WERI-Rb-1 (cell line): ENCODE measurements at places on chromosomes 1 and 21.

GRCh38 chr21:41727784-41728763 lies 38.8 kb downstream of the RIPK4 start:
- DNase-seq, result no peak

GRCh38 chr1:181583598-181583997 lies 100.3 kb downstream of the CACNA1E start:
- DNase-seq, result no peak

- DNase-seq, result no peak
Observed at GRCh38 chr21:37762606-37763005, 153.7 kb downstream of the KCNJ6 start.

DNA sequence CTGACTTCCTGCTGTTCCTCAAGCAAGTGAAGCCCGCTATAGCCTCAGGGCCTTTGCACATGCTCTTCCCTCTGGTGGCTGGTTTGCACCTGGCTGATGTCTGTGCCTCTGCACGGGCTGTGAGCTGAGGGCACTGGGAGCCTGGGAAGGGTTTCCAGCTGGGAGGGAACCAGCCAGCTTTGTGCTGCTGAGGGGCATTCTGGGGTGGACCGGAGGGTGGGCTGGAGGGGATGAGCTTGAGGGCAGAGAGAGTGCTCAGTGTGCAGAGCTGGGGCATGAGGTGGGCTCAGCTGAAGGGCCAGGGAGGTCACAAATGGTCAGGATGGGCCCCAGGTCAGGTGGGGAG lies 305.7 kb downstream of the MATN1 start:
- DNase-seq, result no peak

DNA sequence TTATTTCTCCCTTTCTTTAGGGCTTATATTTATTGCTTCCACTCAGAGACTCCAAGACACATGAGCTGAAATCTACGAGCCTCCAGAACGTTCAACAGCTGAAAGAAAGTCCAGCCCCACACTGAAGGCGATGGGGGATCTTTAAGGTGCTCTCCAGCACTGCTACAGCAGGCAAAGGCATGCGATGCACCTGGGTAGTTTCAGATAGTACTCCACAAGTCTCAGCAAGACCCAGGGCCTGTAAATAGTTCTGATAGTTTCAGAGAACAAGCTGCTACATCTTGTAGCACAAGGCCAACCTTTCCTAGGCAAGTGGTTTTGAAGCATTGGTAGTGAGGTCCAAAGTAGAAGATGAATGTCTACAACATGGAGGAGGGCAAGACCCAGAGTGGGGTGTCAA lies 2.2 kb upstream of the HSD3B1 start:
- DNase-seq, result no peak

GRCh38 chr1:218588540-218589172 lies 243.5 kb downstream of the TGFB2 start:
- no peak for DNase-seq

- DNase-seq, result no peak
Observed at GRCh38 chr1:90414201-90414600, 302.9 kb downstream of the BARHL2 start.

DNA sequence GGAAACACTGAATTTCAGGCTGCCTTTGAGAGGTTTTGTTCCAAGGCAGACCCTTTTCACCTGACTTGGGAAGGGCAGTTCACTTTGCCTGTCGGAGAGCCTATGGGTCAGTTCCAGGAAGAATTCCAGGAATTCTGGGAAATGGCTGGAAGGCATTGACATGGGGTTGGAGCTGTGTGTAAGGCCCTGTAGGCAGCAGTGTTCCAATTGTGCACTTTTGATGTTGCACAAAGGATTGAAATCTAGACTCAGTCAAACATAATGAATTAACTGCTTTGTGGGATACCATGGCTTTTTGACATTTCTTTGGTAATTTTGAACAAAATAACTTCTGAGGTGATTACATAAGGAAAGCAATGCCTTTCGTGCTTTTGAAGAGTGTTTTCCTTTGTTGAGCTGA lies 184.6 kb downstream of the SDCCAG8 start:
- DNase-seq, result no peak

DNA sequence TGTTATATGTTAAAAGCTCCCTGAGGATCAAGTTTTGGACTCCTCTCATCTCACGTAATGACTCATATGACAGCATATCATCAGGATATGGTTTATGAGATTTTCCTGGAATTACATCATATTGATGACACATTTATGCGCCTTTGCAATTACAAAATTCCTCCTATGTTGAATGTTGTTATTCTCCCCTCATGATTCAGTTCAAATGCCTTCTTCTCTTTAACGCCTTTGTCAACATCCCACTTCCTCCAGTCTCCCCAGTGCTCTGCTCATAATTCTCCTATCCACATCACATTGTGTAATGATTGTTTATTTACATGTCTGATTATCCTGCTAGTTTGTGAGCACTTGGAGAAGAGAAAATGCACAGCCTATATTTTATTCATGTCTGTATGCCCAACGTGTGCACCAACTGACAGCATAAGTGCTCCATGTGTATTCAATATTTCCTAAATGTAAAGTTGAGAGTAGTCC lies 80.9 kb upstream of the BACH1 start:
- DNase-seq, result no peak

DNA sequence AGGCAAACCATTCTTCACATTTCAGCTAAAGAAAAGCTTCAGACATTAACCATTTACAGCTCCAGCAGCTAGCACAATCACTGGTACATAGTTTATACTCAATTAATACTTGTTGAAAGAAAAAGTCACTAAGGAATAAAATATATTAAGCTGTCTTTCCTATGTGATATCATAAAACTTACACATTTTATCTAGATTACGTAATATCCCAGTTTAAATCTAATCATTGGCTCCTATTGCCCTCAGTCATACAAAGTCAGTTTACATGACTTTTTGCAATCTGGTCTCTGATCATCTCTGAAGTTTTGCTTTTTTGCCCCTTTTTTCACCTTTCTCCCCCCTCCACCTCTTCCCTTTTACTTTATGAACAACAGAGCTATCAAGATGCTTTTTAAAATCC lies 8.5 kb upstream of the PRRC2C start:
- no peak for DNase-seq

DNA sequence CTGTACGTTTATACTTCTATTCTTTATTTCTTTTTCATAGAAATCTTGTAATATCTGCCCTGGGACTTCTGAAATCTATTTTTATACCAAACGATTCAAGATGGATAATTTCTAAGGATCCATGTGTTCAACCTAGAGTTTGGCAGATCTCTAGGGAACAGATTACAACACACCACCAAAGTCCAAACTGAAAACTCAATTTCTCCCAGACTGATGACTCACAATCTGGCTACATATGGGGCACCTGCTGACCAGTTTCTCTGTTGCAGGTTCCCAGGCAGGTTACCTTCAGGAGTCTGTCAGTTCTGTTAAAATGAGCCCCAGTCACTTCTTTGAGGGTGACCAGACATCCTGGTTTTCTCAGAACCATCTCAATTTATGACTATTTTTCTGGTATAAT lies 439.4 kb downstream of the GPATCH2 start:
- DNase-seq, result no peak

DNA sequence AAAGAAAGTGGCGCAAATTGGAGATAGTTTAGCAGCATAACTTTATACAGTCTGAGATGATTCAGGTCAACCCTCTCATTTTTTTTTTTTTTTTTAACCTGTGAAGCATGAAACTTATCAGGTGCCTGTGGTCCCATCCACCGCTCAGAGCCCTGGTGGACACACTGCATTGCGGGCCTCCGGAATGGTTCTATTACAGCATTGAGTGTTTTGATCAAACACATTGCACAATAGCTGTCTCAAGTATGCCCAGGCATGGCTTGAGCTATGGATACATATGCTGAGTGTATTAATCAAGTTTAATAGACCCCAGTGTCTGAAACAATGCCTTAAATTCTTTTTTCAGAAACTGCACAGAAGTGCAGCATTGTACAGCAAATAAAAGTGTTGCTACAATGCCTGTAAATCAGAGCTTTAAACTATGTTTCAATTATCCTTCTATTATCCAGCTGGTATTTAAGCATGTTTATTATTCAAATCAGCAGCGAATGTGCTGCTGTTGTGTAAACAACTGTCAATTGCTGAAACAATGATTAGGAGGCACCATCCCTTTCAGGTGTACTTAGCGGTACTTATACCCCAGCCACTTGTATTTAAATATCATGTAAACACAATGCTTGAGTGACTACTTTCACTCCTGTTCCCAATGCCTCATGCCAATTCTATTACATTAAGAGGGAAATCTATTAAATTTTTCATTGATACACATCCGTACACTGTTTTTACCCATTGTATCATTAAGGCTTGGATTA lies 456.6 kb downstream of the RPS6KC1 start:
- no peak for DNase-seq

GRCh38 chr1:32695098-32695904 lies 7.3 kb downstream of the SYNC start:
- no peak for DNase-seq

DNA sequence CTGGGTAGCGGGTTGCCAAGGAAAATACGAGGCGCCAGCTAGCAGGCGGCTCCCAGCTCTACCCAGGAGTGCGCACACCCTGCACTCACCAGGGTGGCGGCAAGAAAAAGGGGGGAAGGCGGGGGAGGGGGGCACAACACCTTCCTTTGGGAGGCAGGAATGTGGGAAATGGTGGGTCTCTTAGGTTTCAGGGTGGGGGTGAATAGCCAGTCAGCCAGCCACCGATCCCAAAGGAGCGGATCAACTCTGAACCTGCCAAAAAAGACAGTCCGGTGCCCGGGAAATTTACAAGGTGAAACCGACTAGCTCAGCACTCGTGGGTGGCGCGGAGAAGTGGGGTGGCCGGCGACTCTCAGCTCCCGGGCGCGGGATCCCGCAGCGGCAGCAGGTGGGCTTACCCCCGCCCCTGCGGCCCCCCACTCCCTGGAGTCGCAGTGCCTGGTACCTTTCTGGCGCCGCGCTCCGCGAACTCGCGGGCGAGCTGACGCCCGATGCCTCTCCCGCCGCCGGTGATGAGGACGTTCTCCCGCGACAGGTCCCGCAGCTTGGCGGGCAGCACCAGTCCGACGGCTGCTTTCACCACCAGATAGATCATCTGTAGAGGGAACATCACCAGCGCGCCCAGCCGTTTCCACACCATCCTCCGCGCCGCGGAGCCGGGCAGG lies 1.2 kb downstream of the DHRS3 start:
- no peak for DNase-seq

GRCh38 chr1:212712451-212713303 lies 13.0 kb upstream of the BATF3 start:
- no peak for DNase-seq

GRCh38 chr1:51058858-51059257 lies 43.2 kb upstream of the C1orf185 start:
- no peak for DNase-seq

DNA sequence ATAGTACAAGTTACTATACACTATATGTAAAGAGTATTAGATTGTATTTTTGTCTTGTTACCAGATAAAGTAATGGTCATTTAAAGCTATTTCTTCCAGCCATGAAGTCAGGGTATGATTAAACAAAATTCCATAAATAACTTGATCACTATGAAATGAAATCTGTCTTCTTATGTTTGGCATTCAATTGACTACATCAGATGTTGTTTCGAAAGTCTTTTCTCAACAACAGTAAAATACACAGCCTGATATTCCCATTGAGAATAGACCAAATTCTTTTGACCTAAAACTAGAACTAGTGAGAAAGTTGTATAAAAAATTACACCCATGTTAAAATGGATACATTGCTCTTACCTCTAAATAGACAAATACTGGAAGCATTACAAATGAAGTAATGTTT lies 134.6 kb upstream of the ADAMTS5 start:
- DNase-seq, result no peak

DNA sequence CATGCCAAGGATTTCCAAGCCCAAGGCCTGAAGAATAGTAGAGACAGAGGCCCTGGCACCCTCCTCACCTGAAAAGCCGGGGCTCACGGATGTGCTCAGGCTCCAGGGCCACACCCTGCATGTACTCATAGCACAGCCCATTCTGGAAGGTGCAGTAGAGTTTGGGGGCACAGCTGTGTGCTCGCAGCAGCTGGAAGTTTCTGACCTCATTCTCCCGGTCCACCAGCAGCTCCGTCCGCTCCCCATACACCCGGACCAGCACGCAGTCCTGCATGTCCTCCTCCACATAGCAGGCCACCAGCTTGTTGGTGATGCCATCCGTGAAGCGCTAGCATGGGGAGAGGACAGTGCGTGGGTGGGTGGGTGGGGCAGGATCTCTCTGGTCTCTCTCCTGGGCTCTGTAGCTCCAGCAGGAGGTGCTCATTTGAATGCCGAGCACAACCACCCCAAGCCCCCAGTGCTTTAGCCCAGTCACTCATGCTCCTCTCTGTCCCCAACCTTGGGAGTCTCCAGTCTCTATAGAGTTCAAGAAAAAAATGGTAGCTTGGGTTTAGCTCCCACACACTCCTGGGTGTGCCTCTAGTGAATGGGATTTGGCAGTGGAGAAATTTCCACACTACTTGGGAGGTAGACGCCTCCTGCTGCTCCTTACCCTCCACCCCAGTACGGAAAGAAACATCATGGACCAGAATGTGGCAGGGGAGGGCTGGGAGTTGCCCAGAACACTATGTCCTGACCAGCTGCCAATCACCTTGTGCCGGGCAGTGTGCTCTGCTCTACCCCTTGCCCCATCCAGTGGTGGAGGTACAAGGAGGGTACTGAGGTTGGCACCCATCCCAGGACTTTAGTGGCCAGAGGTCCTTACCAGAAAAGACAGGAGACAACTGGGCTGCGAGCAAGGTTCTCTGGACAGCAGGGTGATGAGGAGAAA lies 1.9 kb downstream of the ETNK2 start:
- DNase-seq, result no peak

DNA sequence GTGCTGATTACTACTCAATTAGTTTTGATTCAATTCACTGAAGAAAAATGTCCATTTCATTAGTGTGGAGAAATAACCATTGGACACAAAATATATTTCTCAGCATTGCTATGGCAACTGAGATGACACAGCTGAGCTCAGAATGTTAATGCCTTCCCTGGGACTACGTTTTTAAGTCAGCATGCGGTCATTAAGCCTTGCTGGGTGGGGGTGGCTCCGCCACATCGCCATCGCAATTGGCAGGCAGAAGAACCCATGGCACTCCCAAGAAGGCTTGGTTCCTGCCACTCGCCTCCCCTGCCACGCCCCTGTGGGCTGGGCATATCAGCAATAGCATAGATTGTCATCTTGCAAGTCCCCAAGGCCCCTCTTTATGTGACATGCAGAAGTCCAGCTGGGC lies 256.7 kb upstream of the CAMK1G start:
- no peak for DNase-seq

DNA sequence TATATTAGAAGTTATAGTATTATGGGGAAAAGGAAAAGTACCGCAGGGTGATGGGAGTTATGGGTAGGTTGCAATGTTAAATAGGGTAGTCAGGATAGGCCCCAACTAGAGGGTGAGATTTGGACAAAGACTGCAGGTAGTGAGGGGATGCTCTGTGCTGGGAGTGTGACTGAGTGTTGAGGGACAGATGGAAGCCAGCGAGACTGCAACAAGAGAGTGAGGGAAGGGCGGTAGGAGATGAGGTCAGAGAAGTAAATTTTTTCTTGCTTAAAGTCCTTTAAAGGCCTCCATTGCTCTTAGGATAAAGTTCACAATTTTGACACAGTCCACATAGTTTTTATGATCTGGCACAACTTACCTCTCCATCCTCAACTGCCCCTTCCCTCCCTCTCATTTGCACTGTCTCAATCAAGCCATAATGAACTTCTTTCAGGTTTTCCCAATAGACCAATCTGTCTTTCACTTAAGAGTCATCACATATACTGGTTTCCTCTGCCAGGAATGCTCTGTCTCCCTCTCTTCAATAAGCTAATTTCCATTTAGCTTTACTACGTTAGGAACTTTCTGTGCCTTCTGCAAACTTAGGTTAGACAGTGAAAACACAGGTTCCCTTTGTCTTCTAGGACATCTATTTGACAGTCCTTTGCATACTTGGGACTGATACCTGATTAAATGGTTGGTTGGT lies 237.7 kb upstream of the CACYBP start:
- no peak for DNase-seq
